ENCODE measurements at places on chromosomes 16 and 17.

- H3K36me3 ChIP-seq, result no peaks in the 10 kb centered on the region
- H3K4me1 ChIP-seq, result no peaks in the 10 kb centered on the region
- no peak overlapping the region for H3K4me3 ChIP-seq
- no peak overlapping the region for H3K27ac ChIP-seq
Observed at GRCh38 chr16:31377210-31377903, 15.8 kb upstream of the ITGAD start.

DNA sequence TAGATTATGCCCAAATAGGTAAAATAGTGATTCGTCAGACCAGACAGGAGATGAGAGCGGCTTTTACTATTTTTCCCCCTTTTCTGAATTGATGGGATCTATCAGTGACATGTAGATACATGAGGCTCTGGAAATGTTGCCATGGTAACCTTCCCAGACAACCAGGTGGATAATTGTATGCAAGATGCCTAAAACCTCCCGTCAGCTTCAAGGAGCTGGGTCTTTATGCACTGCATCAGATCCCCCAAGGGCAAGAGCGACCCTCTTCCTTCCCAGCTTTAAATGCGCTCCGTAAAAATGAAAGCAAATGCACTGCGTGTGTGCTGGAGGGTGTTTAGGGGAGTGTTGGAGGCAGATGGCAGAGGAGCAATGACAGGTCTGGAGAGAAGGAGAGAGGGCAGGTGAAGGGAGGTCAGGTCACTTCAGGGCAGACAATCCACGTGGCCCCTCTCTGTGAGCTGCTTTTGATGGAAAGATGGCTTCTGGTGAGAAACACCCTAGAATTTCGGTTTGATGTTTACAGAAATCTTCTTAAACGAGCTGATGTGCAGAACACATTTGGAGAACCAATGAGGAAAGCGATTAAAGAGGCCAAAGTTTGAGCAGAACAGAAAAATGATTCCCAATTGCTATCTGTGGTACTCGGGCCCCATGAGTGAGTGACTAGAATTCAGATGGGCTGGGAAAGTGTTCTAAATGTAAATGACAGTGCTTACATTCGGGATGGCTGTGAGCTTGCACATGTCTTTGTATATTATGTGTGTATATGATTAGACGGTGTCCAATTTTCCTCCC, 461.7 kb upstream of the HSBP1 start:
- no peaks in the 10 kb centered on the region for H3K4me1 ChIP-seq
- H3K27me3 ChIP-seq, result no peaks in the 10 kb centered on the region
- H3K27ac ChIP-seq, result no peak overlapping the region
- no peak for DNase-seq

- no peaks in the 10 kb centered on the region for H3K27me3 ChIP-seq
- H3K4me3 ChIP-seq, result peak within 1 kb of the TSS; percentile 15
- H3K36me3 ChIP-seq, result no peaks in the 10 kb centered on the region
- H3K27ac ChIP-seq, result peak within 1 kb of the TSS; percentile 97
- peak; percentile 93 for DNase-seq
Observed at GRCh38 chr17:19386974-19387920, at the start of gene MFAP4. Gene MFAP4, minus strand, starts transcription at chr17:19387190. Its CDS starts 35 bp downstream, at chr17:19387155.

- no peaks in the 10 kb centered on the region for H3K27me3 ChIP-seq
- no peaks in the 10 kb centered on the region for H3K4me1 ChIP-seq
- no peaks in the 10 kb centered on the region for H3K36me3 ChIP-seq
- H3K4me3 ChIP-seq, result no peak overlapping the region
- no peak overlapping the region for H3K27ac ChIP-seq
Observed at GRCh38 chr16:1659031-1659430, 19.0 kb upstream of the JPT2 start.

DNA sequence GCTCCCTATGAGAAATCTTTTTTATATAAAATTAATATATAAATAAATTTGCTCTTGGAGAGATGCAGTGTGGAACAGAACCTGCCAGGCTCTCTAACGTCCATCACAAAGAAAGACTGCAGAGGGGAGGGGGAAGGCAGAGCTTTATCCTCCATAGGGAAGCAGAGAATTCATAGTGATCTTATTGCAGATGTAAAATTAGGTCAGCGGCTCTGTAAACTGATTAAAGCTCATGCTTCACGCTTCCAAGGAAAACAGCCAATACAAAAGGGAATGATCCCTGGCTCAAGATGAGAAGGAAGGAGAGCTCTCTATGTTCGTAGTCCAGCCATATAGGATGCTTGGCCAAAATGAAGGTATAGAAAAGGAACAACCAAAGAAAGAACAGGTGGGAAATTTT, 532.3 kb upstream of the PSMD7 start:
- H3K4me3 ChIP-seq, result no peak overlapping the region
- H3K4me1 ChIP-seq, result no peaks in the 10 kb centered on the region
- no peak overlapping the region for H3K27ac ChIP-seq
- no peak for DNase-seq
- no peaks in the 10 kb centered on the region for H3K36me3 ChIP-seq

- no peaks in the 10 kb centered on the region for H3K4me1 ChIP-seq
- no peak for DNase-seq
Observed at GRCh38 chr17:49920030-49920769, 48.8 kb upstream of the DLX4 start.

DNA sequence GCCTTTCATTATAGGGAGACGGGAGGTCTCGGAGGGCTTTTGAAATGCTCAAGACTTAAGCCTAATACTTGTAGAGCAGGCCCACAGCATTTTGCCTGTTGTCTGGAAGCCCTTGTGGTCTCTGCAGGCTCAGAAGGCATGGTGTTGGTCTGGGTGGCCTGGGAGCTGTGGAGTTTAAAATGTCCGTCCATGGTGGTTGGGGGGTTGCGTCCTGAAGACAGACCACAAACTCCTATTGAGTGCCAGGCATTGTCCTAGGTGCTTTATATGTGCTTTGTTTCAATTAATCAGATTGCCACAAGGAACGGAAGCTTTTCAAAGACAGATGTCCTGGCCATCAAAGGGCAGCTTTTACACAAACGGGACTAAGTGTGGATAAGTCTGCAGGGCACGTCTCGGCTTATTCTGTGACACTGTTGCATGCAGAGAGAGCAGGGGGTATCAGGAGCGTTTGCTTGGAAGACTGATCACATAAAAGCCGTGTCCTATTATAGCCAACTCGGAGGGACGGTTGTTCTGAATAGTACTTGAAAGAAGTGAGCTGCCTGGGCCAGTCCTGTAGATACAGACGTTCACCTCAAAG, 7.8 kb downstream of the NTN1 start:
- H3K27ac ChIP-seq, result no peak overlapping the region
- no peak for DNase-seq
- no peaks in the 10 kb centered on the region for H3K27me3 ChIP-seq
- no peaks in the 10 kb centered on the region for H3K36me3 ChIP-seq
- H3K4me3 ChIP-seq, result no peak overlapping the region
- no peaks in the 10 kb centered on the region for H3K4me1 ChIP-seq

DNA sequence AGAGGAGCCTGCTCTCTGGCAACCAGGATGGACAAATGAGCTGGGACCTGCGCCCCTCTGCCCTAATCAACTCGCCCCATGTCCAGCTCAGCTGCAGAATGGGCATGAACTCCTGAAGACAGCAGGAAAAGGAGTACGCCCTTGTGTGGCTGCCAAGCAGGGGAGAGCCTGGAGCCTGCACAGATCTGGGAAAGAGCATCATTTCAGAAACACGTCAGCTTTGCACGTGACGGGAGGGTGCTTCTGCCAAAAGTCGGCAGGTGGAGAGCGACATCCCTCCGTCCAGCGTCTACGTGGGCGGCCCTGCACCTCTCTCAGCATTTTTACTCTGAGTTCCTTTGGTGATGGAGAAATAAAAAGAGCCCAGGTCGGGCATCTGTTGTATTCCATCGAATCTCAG, 18.5 kb downstream of the NME3 start:
- H3K4me3 ChIP-seq, result no peak overlapping the region
- DNase-seq, result no peak
- H3K27me3 ChIP-seq, result no peaks in the 10 kb centered on the region
- no peak overlapping the region for H3K27ac ChIP-seq
- H3K36me3 ChIP-seq, result no peaks in the 10 kb centered on the region
- no peaks in the 10 kb centered on the region for H3K4me1 ChIP-seq

DNA sequence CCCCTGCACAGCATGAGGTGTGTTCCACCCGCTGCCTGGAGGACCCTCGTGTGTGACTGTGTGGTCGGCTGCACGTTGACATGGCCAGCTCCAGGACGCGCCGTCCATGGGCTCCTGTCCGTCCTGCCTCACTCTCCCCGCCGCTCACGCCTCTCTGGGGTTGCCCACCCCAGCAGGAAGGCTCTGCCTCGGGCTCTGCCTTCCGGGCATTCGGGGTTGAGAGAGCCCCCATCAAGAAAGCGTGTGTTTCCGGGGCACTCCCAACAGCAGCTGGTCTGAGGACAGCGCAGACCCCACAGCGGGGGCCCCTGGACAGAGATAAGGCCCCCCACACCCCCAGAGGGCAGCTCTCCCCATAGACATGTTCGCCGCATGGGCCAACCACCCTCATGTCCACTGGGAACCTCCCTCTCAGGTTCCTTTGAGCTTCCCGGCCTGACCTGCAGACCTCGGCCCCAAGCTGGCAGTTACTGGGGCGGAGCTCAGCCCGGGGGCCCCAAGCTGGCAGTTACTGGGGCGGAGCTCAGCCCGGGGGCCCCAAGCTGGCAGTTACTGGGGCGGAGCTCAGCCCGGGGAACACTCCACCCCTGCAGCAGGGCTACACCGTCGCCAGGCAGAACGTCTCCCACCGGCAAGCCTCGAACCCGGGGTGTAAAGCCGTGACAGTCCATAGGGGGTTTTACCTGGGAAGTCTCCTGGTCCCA, 8.4 kb upstream of the PIEZO1 start:
- H3K4me3 ChIP-seq, result no peak overlapping the region
- peaks cover 8% of the 10 kb centered on the region for H3K27me3 ChIP-seq
- H3K4me1 ChIP-seq, result no peaks in the 10 kb centered on the region
- DNase-seq, result no peak
- no peaks in the 10 kb centered on the region for H3K36me3 ChIP-seq

DNA sequence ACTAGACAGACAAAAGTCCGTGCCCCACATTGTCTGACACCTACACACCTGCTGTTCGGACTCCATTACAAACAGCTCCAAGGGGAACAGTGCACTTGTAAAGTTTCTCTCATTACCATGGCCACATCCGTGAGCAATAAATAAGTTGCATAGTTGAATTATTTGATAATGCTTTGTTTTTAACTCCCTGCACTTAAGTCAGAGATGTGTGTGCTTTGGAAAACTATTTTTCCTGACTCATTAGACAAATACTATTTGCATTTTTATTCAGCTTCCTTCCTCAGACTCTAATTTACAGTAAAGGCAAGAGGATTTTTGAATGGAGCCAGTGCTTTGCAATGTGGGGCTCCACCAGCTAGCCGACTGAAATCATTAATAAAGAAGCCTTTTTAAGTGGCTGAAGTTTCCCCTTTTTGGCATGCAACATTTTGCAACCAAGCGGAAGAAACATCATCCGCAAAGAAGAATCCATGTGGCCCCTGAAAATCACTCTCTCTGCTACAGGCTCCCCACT, 6.5 kb upstream of the CCL2 start:
- peaks cover 36% of the 10 kb centered on the region for H3K4me1 ChIP-seq
- peak overlapping the region; percentile 46 for H3K27ac ChIP-seq
- H3K36me3 ChIP-seq, result no peaks in the 10 kb centered on the region
- no peak overlapping the region for H3K4me3 ChIP-seq
- no peaks in the 10 kb centered on the region for H3K27me3 ChIP-seq
- DNase-seq, result no peak

- H3K4me1 ChIP-seq, result no peaks in the 10 kb centered on the region
- H3K36me3 ChIP-seq, result no peaks in the 10 kb centered on the region
- H3K27ac ChIP-seq, result no peak overlapping the region
- DNase-seq, result no peak
- H3K4me3 ChIP-seq, result no peak overlapping the region
- H3K27me3 ChIP-seq, result no peaks in the 10 kb centered on the region
Observed at GRCh38 chr16:28010671-28011070, 52.8 kb downstream of the GSG1L start.

DNA sequence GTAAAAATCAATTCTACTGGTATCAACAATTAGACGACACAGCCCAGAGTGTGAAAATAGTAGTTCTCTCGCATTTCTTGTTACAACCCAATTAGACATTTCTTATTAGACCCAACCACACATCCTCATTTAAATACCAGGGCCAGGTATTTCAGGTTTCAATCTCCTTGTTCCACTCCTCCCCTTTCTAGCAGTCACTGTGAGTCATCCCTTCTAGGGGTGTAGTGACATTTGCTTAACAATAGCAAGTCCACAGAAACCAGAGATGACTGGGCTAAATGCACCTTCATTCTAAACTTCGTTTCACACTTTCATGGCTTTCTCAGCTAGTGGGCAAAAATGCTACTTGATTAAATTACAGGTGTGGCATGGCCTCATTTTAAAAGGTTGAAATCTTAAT, 116.9 kb upstream of the CACNG3 start:
- H3K4me3 ChIP-seq, result no peak overlapping the region
- no peaks in the 10 kb centered on the region for H3K27me3 ChIP-seq
- no peaks in the 10 kb centered on the region for H3K36me3 ChIP-seq
- no peak for DNase-seq

DNA sequence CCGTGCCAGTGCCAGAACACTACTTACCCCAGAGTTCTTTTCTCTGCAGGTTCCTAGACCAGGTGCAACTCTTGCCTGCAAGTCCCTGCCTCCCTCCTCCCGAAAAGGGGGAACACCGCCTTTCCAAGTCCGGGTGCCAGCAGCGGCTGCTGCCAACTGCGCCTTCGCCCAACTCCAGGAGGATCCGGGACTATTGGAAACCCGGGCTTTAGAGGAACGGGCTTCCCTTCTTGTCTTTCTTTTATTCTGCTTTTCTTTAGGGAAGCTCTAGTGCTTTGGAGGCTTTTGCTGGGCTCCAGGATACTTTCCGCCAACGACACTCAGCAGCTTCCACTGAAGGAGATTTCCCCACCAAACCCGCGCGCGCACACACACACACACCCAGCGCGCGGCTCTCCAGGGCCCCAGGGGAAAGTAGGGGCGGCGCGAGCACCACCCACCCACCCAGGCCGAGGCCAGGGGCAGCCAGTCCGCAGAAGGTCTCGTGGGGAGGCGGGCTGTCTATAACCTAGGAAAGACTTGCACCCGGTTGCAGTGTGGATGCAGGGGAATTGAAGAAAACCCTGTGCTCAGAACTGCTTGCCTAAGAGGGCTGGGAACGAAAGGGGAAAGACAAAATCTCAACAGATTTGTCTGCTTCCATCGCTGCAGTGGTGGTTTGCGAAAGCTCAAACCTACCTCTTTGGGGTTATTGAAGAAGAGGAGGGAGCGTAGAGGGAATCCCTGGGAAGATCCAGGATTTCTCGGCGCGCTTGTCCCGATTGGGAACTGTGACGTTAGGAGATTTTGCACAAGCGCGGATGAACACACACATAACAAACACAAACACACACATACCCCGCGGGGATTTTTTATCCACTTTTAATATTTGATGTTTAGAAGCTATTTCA, 977 bp upstream of the CA10 start:
- H3K27me3 ChIP-seq, result no peaks in the 10 kb centered on the region
- no peak overlapping the region for H3K27ac ChIP-seq
- no peaks in the 10 kb centered on the region for H3K4me1 ChIP-seq
- no peak for DNase-seq
- H3K36me3 ChIP-seq, result no peaks in the 10 kb centered on the region

Data from uterus (tissue), 4 donors.